ENCODE measurements at places on chromosomes 5 and 9.
A peak's percentile ranks its signal among the peaks of the same experiment; 100 is the strongest.

DNA sequence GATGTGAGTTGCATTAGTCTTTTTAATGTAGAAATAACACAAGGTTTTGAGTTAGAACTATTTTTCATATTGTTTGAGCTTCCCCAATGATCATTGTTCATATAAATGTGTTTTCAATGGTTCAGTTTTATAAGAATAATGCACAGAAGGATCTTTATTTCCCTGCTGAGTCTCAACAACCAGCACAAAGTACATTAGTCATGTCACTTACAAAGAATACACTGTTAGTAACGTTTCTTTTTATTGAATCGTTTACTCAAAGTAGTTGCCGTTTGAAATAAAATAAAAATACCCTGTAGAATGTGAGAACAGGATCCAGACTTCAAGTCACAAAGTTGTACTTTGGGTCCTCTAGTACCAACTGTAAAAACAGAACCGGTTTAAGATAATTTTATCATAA, 41.5 kb downstream of the ERCC8 start:
- DNase-seq, result no peak

GRCh38 chr5:137838976-137839375, 28.7 kb upstream of the MYOT start:
- no peak for DNase-seq

GRCh38 chr5:138241688-138242571, 28.8 kb upstream of the CDC23 start:
- no peak for DNase-seq

DNA sequence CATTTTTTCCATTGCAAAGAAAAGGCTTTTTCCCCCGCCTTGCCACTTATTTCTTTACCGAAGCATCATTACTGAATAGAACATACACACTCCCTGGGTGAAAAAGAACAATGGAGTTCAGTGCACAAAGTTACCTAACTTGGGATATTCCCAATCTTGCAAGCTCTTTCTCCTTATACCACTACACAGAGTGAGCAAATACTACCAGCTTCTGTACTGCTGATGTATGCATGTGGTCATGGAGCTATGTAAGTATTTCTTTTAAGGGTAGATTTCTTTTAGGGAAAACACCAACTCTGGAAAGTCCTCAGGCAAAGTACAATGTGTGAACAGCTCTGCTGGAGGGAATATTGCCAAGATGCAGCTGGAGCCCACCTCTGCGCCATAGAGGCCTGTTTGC, 81.1 kb downstream of the AOPEP start:
- no peak for DNase-seq

GRCh38 chr5:161064781-161065180, 212.8 kb upstream of the ATP10B start:
- DNase-seq, result no peak

DNA sequence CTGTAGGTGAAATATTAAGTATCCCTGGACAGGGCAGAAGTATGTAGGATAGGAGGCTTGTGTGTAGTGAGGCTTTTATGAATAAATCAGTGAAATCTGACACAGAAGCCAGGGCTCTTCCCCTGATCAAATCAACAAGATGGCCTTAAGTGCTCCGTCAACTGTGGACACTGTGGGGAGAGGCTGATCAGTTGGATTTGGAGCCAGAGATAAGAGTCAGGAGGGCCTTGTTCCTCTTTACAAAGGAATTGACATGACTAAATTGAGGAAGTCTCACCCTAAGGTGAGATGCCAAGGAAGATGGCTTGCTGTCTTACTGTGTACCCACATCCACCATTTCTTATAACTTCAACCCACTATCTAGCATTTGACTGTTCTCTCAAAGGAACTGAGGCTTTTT, 91.6 kb upstream of the PRRC1 start:
- no peak for DNase-seq

DNA sequence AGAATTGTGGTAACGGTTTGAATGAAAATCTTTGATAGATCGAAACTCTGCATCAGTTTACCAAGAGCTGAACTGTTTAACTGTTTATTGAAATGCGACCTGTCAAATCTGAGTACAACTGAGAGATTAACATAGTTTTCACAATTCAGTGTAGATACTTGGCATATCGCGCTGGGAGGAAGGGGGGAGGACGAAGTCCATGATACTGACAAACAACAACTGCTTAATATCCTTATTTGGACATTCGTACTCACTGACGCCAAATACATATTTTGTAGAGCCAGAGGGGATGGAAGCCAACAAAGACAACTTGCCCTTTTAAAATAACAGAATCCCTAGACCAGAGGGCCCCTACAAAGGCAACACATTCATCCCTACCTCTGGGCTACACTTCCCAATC, 93.2 kb downstream of the GLIS3 start:
- no peak for DNase-seq

GRCh38 chr9:103919605-103920209, 174.4 kb upstream of the SMC2 start:
- DNase-seq, result no peak

GRCh38 chr5:77305222-77305846, 94.9 kb downstream of the PDE8B start:
- DNase-seq, result no peak

DNA sequence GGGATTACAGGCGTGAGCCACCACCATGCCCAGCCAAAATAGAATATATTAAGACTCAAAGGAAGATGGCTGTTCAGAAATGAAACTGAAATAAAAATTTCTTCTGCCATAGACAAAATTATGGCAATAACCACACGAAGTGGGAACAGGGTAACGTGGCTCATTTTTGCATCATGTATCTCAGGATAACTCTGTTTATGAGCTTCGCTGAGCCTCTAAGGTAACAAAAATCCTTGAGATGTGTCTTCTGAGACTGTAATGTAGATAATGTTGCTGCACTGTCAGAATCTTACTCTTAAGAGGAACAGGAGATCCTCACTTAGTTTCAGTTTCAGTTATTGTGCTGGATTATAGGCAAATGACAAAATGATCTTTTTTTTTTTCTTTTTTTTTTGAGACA, 153.8 kb downstream of the GOLPH3 start:
- no peak for DNase-seq

DNA sequence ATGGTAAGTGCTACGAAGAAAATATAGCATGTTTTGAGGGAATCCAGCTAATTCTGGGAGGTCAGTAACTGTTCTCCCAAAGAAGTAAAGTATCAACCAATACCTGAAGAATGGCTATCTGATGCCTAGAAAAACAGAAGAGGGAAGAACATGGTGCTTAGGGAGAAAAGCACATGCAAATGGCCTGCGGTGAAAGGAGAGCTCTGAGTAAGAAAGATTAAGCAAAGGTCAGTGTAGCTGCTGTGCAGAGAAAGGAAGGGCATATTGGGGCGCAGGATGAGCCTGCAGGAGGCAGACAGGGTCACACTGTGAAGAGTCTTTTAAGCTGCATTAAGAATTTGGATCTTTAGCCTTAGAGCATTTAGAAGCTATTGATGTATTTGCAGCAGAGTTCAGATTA, 11.0 kb downstream of the ADRB2 start:
- DNase-seq, result no peak

DNA sequence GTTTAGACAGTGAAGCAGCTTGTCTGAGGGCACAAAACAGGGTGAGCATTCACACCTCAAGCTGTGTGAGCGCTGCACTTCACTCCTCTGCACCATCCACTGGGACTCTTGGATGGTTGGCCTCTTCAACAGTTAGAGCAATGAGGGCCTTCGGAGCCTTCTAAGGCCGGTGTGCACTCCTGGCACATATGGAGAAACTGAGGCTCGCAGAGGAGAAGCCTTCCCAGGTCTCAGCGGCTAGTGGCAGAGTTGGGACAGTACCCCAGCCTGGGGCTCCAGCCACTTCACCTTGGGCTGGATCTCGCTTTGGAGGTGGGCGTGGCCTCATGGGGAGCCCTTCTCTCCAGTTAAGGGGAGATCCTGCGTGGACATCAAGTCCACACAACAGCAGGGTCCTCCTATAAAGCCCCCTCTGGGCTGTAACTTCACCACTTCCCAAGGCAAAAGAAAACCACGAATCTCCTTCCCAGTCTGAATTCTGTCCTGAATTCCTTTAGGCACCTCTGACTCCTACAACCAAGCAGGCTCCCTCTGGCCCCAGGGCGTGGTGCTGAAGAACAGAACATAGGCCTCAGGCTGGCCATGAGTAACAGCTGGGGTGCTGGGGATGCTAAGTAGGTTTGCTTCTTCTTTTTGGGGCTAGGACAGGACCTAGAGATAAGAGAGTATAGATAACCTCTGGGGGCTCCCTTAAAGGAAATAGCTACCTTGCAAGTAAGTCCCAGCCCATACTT, 30.5 kb upstream of the CSF1R start:
- DNase-seq, result no peak

DNA sequence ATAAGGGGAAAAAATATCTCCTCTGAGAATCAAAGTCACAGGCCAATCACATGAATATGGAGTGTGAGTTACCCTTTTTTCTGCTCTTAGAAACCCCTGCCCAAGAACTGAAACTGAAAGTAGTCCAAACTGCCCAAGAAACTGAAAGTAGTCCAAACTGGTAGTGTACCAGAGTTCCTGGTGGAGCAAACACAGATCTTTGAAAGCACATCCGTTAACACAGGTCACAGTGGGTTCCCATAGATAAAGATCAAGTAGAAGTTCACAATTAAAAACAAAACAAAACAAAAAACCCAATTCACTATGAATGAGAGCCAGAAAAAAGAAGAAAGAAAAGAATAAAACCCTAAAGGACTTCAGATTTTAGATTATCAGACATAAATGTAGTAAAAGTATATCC, 332.4 kb upstream of the EFNA5 start:
- DNase-seq, result peak; percentile 69

DNA sequence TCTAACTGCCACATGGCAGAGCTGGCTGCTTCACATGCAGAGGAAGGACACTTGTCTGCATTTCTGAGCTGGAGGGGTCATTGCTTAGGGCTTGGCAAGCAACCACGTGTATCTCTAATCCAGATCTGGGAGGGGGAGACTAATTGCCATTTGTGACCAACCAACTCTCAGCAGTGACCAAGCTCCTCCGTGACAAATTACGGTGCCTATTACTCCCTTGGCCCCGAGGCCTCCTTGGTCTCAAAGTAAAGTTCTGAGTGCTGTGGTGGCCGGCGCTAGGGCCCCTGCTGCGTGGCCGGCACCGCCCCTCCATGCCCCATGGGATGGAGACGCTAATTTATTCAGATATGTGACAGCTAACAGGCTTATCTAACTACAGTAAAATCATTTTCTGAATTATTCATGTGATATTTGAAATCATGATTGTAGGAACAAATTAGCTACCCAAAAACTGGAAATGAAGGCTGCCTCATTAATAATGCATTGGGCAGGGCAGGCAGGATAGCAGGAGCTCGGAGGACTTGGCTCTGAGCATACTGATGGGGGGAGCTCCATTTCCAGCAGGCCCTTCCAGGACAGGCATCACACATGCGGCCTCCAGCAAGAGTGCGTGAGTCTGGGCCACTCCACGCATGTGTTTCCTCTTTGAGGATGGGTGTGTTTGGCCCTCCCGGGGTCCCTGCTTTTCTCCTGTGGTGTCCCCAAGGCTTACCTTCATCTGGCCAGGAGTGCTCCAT, 67.7 kb downstream of the C5orf15 start:
- no peak for DNase-seq

GRCh38 chr5:142938266-142938880, 168.2 kb downstream of the ARHGAP26 start:
- DNase-seq, result no peak

DNA sequence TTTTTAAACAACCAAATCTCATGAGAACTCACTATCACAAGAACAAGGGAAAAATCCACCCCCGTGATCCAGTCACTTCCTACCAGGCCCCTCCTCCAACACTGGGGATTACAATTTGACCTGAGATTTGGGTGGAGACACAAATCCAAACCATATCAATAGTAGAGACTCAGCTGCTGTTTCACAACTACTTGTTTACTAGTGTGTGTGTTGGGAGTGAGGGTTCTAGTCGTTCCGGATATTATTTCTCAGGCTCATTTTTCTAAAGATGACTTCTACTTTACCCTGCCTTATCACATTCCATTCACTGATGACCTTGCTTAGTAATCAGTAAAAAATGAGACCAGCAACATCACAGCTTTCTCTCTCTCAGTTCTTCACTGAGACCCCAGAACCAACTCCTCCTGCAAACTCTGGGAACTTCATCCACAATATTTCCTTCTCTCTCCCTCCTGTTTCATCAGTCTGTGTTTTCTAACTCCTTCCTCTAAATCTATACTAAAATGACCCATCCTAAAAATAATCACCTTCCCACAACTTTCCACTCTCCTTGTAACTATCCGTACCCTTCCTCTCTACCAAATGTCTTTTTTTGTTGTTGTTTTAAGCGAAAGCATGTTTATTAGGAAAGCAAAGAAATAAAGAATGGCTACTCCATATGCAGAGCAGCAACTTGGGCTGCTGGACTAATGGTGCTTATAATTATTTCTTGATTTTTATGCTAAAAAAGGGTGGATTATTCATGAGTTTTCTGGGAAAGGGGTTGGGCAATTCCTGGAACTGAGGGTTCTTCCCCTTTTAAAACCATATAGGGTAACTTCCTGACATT, 121.5 kb upstream of the SPRY4 start:
- peak; percentile 87 for DNase-seq

DNA sequence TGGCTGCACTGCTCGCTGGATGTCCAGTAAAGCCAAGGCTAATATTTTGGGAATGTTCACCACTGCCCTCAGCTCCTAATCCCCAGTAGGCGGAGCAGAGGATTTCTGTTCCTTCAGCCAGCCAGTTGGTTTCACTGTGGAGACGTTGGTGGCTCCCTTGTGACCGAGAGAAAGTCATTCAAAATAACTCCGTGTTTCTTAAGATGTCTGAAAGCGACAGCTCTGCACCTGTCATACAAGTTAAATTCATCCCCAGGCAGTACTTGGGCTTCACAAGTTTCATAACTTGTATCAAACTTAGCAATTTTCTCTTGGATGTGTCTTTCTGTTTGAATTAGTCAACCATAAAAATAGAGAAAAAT, 382 bp upstream of the CDKN2B start:
- DNase-seq, result no peak
